ENCODE measurements at places on chromosomes 11 and 22. TPM values are rescaled to one million over a fixed set of nuclear protein-coding genes. Genes with fewer than 3 reads are reported as not detected.

DNA sequence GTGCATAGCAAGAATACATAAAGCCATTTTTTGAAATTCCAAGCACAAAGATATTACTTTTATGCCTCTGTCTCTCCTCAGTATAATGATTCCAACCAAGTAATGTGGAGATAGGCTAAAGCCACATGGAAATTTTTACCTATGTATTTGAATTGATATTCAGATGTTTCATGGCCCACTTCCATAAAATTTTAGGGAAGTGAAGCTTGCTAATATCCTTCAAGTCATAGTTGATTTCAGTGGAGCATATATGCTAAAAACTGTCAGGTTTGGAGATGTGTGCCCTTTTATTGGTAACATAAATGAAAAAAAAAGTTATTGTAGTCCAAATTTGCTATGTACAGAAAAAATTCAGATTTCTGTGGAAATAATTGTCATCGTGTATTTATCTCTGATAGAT lies 12.3 kb downstream of the MS4A4E start:
- no peak for DNase-seq

DNA sequence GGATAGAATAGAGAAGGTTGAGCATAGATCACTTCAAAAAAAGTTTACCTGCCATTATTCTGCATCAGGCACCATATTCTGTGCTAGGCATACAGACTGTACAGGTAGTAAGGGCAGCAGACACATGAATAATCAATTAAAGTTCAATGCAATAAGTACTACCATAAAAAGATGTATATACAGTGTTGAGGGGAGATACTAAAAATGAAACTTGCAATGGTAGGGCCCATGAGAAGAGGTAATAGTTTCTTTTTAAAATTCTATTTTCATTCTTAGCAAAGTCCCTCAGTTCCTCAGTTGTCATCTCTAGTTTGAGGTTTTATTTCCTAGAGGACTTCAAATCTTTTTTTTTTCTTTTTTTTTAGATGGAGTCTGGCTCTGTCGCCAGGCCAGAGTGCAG lies 819.9 kb downstream of the FAM181B start:
- DNase-seq, result no peak

- no peak for DNase-seq
Observed at GRCh38 chr11:116044941-116045340, 540.7 kb upstream of the CADM1 start.

The TBX10 gene
- 14.4 TPM for polyA plus RNA-seq

- DNase-seq, result no peak
Observed at GRCh38 chr11:32171445-32171844, 80.6 kb downstream of the RCN1 start.

The CCDC116 gene
- polyA plus RNA-seq, result 0.21 TPM

The OR5B21 gene
- not detected for polyA plus RNA-seq

Measured in small intestine (tissue), 16 donors.